Tibial artery (tissue), 4 donors: ENCODE measurements at places on chromosomes 6 and 20.

- H3K4me3 ChIP-seq: no peak overlapping the region
- no peak for DNase-seq
- peaks cover 22% of the 10 kb centered on the region for H3K27me3 ChIP-seq
- no peaks in the 10 kb centered on the region for H3K36me3 ChIP-seq
These were observed 23.6 kb upstream of the NR2E1 start for GRCh38 chr6:108142240-108142639.

GRCh38 chr6:111409430-111409829 lies 73.6 kb downstream of the REV3L start:
- H3K4me3 ChIP-seq: no peak overlapping the region
- no peak for DNase-seq
- H3K27me3 ChIP-seq: no peaks in the 10 kb centered on the region
- H3K4me1 ChIP-seq: no peaks in the 10 kb centered on the region
- peaks cover 32% of the 10 kb centered on the region for H3K36me3 ChIP-seq

DNA sequence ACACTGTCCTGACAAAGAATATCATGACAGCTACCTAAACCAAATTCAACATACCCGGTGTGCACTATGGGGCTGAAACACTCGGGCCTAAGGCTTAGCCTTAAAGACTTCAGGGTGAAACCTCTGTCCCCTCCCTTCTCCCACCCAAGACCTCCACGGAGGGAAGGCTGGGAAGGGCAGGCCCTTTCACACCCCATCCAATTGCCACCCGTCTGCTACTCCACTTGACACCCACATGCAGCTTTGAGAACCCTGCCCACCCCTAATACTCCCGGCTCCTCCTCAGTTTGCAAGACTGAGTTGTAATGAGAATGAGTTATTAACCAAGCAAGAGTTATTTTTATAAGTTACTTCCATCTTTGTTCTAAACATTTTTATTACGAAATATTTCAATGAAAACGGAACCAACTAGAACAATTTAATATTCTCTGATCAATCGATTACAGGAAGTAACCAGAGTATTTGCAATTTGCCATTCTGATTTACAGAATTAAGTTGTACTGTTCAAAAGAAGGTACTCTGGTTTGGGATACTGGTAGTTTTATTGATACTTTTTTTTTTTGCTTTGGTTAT lies 3.7 kb downstream of the TAF4 start:
- no peaks in the 10 kb centered on the region for H3K36me3 ChIP-seq
- H3K4me3 ChIP-seq: no peak overlapping the region
- H3K27ac ChIP-seq: no peak overlapping the region
- peaks cover 26% of the 10 kb centered on the region for H3K4me1 ChIP-seq
- no peak for DNase-seq

GRCh38 chr20:15882553-15882952 lies 690.7 kb downstream of the KIF16B start:
- H3K27ac ChIP-seq: no peak overlapping the region
- DNase-seq: no peak
- no peaks in the 10 kb centered on the region for H3K27me3 ChIP-seq
- no peak overlapping the region for H3K4me3 ChIP-seq
- H3K36me3 ChIP-seq: no peaks in the 10 kb centered on the region
- H3K4me1 ChIP-seq: no peaks in the 10 kb centered on the region

DNA sequence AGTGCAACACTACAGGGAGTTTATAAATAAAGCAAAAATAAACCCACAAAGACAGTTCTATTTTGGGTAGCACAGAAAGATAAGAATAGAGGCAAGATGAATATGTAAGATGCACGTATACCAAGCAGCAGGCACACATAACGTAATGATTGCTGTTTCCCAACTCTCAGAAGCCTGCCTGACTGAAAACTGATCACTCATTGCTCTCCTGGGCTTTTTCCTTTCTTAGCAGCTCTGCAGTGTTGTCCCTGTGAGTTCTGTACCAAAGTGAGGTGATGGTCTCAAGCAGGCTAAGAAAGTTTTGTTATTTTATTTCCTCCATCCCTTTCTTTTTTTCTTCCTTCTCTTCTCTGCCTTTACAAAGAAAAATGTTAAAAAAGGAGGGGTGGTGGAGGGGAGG lies 522.0 kb upstream of the MAN1A1 start:
- no peaks in the 10 kb centered on the region for H3K27me3 ChIP-seq
- no peaks in the 10 kb centered on the region for H3K4me1 ChIP-seq
- H3K4me3 ChIP-seq: no peak overlapping the region
- DNase-seq: no peak
- H3K36me3 ChIP-seq: no peaks in the 10 kb centered on the region

GRCh38 chr6:75280131-75280855 lies 4.3 kb downstream of the TMEM30A start:
- no peak overlapping the region for H3K4me3 ChIP-seq
- H3K27me3 ChIP-seq: no peaks in the 10 kb centered on the region
- peaks cover 10% of the 10 kb centered on the region for H3K4me1 ChIP-seq
- H3K36me3 ChIP-seq: no peaks in the 10 kb centered on the region

DNA sequence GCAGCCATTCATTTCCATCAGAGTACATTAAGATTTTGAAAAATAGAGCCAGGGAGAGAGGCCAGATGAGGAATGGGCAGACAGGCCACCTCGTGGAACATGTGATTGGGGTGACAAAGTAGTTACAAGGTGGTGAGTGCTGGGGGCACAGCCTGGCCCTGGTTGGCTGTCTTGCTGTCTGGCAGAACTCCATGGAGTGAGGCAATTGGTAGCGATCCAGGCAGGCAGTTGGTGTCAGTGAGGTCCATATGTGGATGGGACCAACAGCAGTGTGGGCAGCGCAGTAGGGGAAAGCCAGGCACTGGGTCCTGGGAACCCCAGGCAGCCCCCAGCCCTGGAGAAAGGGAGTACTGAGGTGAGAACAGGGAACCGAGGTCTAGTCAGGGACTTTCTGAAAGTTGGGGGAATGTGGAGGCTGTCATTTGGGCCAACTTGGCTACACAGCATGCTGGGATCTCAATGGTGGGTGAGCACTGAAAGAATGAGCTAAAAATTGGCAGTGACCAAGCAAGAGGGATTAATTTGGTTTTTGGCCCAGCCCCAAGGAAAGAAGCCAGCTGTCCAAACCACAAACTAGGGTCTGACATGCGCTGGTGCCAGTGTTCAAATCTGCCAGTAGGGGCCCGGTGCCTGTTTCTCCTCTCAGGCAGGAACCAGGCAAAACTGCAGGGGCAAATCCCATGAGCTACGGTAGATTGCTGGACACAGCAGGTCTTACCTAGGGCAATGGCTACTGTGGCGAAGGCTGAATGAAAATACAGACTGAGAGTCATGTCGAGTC lies 61.4 kb upstream of the E2F3 start:
- no peaks in the 10 kb centered on the region for H3K4me1 ChIP-seq
- H3K27me3 ChIP-seq: no peaks in the 10 kb centered on the region
- H3K36me3 ChIP-seq: no peaks in the 10 kb centered on the region
- H3K27ac ChIP-seq: no peak overlapping the region
- H3K4me3 ChIP-seq: no peak overlapping the region
- no peak for DNase-seq

GRCh38 chr6:17281100-17281496 lies at the start of gene RBM24:
Gene RBM24, plus strand, starts transcription at chr6:17281361. Its CDS starts 221 bp downstream, at chr6:17281582.
- no peaks in the 10 kb centered on the region for H3K27me3 ChIP-seq
- H3K27ac ChIP-seq: peak within 1 kb of the TSS; percentile 92
- H3K4me1 ChIP-seq: no peaks in the 10 kb centered on the region
- peak; percentile 82 for DNase-seq
- no peaks in the 10 kb centered on the region for H3K36me3 ChIP-seq
- peak within 1 kb of the TSS; percentile 94 for H3K4me3 ChIP-seq

DNA sequence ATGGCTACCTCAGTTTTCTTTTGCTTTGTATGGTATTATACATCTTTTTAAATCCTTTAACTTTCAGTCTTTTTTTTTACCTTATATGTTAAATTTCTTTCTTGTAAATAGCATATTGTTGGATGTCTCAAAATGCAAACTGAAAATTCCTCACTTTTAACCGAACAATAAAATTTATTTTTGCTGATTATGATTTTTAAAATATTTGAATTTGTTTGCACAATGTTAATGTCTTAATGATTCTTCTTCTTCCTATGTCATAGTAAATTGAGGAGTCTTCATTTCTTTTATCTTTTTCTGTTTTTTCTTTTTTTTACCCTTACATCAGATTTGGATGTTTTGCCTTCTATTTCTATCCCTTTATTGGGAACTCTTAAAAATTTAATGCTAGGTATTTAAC lies 574.2 kb upstream of the CDH4 start:
- no peaks in the 10 kb centered on the region for H3K4me1 ChIP-seq
- no peak overlapping the region for H3K27ac ChIP-seq

DNA sequence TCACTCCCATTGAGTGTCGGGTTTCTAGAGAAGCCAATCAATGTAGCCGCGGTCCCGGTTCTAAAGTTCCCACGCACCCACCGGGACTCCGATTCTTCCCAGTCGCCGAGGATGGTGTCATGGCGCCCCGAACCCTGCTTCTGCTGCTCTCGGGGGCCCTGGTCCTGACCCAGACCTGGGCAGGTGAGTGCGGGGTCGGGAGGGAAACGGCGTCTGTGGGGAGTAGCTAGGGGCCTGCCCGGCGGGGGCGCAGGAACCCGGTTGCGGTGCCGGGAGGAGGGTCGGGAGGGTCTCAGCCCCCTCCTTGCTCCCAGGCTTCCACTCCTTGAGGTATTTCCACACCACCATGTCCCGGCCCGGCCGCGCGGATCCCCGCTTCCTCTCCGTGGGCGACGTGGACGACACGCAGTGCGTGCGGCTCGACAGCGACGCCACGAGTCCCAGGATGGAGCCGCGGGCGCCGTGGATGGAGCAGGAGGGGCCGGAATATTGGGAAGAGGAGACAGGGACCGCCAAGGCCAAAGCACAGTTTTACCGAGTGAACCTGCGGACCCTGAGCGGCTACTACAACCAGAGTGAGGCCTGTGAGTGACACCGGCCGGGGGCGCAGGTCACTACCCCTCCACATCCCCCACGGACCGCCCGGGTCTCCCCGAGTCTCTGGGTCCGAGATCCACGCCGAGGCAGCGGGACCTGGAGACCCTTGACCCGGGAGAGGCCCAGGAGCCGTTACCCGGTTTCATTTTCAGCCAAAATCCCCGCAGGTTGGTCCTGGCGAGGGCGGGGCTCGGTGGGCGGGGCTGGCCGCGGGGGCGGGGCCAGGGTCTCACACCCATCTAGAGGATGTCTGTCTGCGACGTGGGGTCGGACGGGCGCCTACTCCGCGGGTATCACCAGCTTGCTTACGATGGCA lies 35.2 kb upstream of the HLA-G start:
- peak; percentile 61 for DNase-seq
- peak overlapping the region; percentile 52 for H3K4me3 ChIP-seq
- no peaks in the 10 kb centered on the region for H3K4me1 ChIP-seq
- H3K36me3 ChIP-seq: no peaks in the 10 kb centered on the region

DNA sequence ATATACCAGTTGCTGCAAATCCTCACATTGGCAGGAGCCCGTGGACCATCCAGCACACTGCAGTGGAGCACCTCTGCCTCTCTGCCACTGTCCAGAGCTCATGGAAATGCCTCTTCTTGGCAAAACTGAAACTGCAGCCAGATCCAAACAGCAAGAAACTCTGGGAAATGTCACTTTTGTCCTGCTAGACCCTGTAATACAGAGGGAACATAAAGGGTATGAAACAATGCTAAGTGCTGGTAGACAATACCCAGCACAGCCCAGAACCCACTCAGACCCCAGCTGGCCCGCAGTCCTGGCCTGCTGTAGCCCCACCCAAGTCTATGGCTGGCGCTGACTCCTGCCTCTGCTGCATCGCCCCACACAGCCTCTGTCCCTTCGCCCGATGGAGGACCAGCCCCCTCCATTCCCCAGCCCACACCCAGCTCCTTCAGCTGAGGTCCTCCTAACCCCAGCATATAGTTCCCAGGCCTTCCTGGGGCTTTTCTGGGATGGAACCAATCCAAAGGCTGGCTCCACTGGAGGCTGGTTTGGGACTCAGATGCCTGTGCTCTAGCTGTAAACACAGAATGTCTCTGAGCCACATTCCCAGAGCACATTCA lies 242.5 kb downstream of the LRFN2 start:
- no peaks in the 10 kb centered on the region for H3K4me1 ChIP-seq
- H3K27ac ChIP-seq: no peak overlapping the region
- H3K27me3 ChIP-seq: peaks cover 26% of the 10 kb centered on the region
- H3K36me3 ChIP-seq: no peaks in the 10 kb centered on the region
- H3K4me3 ChIP-seq: no peak overlapping the region

DNA sequence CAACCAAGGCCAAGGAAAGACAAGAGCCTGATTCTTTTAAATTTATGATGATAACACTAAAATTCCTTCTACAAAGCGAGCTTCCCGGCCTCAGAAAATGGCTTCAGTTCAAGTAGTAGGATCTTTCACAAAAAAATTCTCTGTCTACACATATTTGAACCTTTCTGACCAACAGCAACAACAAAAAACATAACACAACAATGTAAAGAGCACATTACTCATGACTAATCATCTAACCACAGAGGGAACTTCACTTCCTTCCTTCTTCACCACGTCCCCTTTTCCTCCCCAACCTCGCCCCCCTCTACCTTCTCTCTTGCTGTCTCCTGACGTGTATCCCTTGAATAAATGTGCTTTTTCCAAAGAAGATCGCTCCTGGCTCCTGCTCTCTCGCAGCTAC lies 228.2 kb downstream of the MYLK4 start:
- no peak overlapping the region for H3K27ac ChIP-seq
- no peaks in the 10 kb centered on the region for H3K27me3 ChIP-seq
- DNase-seq: no peak
- no peaks in the 10 kb centered on the region for H3K4me1 ChIP-seq

GRCh38 chr6:90890683-90891330 lies 303.9 kb upstream of the MAP3K7 start:
- H3K4me1 ChIP-seq: no peaks in the 10 kb centered on the region
- no peaks in the 10 kb centered on the region for H3K27me3 ChIP-seq
- H3K36me3 ChIP-seq: no peaks in the 10 kb centered on the region

- H3K27me3 ChIP-seq: no peaks in the 10 kb centered on the region
- no peak overlapping the region for H3K27ac ChIP-seq
- DNase-seq: no peak
- no peaks in the 10 kb centered on the region for H3K36me3 ChIP-seq
- peaks cover 5% of the 10 kb centered on the region for H3K4me1 ChIP-seq
These were observed 115.0 kb downstream of the SLC24A3 start for GRCh38 chr20:19327401-19327800.

GRCh38 chr20:33884633-33885032 lies 73.5 kb downstream of the CHMP4B start:
- H3K4me1 ChIP-seq: no peaks in the 10 kb centered on the region
- no peaks in the 10 kb centered on the region for H3K36me3 ChIP-seq
- no peak overlapping the region for H3K27ac ChIP-seq
- DNase-seq: no peak

DNA sequence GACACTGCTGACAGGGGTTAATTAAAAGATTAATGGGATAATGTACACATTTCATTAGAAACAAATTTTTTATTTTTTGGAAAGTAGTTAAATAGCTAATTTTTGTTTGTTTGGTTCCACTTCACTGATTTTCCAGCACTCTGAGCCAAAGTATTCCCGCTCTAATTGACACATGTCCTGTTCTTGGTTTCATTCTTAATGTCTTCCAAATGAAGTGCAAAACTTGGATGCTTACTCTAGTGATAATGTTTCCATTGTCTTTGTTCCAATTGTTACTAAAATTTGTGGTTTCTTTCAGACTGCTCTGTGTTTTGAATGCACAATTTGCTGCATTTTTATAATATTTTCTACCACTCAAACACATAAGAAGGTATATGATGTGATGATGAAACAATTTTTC lies 794.3 kb downstream of the PHF3 start:
- H3K4me3 ChIP-seq: no peak overlapping the region
- no peak for DNase-seq
- no peaks in the 10 kb centered on the region for H3K27me3 ChIP-seq
- no peaks in the 10 kb centered on the region for H3K4me1 ChIP-seq

GRCh38 chr20:478010-478948 lies 15.9 kb upstream of the TBC1D20 start:
- no peak overlapping the region for H3K4me3 ChIP-seq
- peaks cover 15% of the 10 kb centered on the region for H3K36me3 ChIP-seq
- no peaks in the 10 kb centered on the region for H3K27me3 ChIP-seq
- DNase-seq: no peak
- H3K4me1 ChIP-seq: peaks cover 10% of the 10 kb centered on the region
- H3K27ac ChIP-seq: no peak overlapping the region

GRCh38 chr6:146149770-146150169 lies 120.9 kb downstream of the GRM1 start:
- no peaks in the 10 kb centered on the region for H3K27me3 ChIP-seq
- no peak overlapping the region for H3K27ac ChIP-seq
- H3K4me3 ChIP-seq: no peak overlapping the region
